Central memory CD8-positive, alpha-beta T cell (primary cell): ENCODE measurements at places on chromosomes 12 and 14.
A peak's percentile ranks its signal among the peaks of the same experiment; 100 is the strongest.

GRCh38 chr14:74960736-74961135, 5.3 kb upstream of the PGF start:
- H3K4me1 ChIP-seq, result no peaks in the 10 kb centered on the region
- peaks cover 29% of the 10 kb centered on the region for H3K27me3 ChIP-seq
- DNase-seq, result no peak
- no peak overlapping the region for H3K27ac ChIP-seq
- H3K36me3 ChIP-seq, result peaks cover 2% of the 10 kb centered on the region
- H3K4me3 ChIP-seq, result no peak overlapping the region

DNA sequence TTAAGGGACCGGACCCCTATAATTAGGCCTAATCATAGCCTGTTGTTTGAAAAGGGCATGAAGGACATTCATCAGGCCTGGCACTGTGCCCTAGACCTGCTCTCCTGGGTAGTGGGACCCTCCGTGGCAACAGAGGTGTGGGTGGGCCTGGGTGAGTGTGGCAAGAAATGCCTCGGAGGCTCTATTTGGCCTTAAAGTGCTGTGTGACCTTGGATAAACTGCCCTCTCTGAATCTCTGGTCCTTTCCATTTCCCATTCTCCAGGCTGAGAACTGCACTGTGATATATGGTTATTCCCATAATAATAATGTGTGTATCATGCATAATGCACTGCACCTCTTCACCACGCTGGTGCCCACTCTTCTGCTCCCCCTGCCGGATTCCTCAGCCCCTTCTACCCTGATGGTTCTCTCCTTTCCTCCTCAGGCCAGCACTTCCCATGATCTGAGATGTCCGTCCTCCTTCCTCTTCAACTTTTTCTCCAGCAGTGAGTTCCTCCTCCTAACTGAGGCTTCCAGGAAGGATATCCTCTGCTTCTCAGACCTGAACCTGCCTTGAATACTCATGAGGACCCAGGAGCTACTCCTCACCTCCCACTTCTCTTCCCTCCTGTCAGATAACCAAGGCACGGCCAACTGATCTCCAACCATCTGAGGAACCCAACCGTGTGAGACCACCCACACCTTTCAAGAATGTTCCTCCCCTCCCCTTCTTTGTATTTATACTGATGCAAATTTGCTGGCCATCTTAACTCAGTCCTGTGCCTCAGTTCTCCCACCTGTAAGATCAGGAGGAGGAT, 111.0 kb upstream of the PZP start:
- DNase-seq, result no peak
- H3K4me3 ChIP-seq, result no peak overlapping the region
- peaks cover 8% of the 10 kb centered on the region for H3K4me1 ChIP-seq
- H3K27ac ChIP-seq, result peak overlapping the region; percentile 20
- no peaks in the 10 kb centered on the region for H3K36me3 ChIP-seq
- no peaks in the 10 kb centered on the region for H3K27me3 ChIP-seq

DNA sequence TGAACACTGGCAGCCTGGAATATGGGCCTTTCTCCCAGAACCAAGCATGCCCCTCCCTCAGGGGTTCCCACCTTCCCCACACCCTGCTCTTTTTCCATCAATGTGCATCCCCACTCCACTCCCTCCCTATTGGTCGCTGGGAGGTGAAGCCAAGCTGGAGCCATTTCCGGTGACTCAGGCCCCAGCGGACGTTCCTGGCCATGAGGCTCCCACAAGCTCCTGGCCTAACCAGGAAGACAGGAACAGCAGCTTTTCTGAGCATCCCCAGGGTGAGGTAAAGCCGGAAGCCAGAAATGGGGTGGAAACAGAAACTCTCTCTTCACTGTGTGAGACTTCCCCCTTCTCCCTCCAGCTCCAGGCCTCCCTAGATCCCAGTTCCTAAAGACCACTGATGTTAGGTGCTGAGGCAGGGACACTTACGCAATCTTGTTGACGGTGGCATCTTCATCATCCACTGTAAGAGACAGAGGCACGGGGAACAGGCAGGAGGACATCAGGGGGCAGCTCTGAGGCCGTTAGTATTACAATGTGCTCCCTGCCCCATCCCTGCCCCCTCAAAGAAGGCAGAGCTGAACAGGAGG, 5.1 kb downstream of the LMBR1L start:
- no peak overlapping the region for H3K27ac ChIP-seq
- H3K27me3 ChIP-seq, result no peaks in the 10 kb centered on the region
- peaks cover 28% of the 10 kb centered on the region for H3K36me3 ChIP-seq
- DNase-seq, result no peak
- H3K4me1 ChIP-seq, result peaks cover 47% of the 10 kb centered on the region

DNA sequence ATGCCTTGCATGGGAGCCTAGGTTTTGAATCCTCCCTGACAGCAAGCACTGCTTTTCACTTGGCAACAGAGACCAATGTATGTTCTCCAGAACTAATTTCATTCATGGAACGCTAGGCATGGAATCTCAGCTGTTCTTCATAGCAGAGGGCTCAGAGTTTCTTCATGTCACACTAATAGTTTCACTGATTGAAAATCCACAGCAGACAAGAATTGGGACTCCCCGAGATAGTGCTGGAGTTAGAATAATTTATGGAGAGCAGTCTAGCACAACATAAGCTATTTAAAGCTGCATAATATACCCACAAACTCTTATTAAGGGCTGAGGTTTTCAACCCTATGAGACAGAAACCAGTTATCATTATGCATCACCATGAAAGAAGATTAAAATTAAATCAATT, 342.5 kb downstream of the TMEM132D start:
- DNase-seq, result no peak
- no peaks in the 10 kb centered on the region for H3K27me3 ChIP-seq
- no peaks in the 10 kb centered on the region for H3K36me3 ChIP-seq
- H3K27ac ChIP-seq, result no peak overlapping the region
- H3K4me3 ChIP-seq, result no peak overlapping the region

DNA sequence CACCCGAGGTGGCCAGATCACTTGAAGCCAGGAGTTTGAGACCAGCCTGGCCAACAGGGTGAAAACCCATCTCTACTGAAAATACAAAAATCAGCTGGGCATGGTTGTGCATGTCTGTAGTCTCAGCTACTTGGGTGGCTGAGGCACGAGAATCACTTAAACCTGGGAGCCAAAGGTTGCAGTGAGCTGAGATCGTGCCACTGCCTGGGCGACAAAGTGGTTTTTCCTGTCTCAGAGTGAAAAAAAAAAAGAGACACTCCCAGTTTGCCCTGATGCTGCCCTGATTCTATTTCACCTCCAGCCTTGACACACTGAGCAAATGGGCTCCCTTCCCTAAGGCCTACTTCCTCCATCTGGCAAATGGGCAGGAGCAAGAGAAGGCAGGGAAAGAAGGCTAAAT, 28.5 kb upstream of the PLEK2 start:
- H3K4me1 ChIP-seq, result no peaks in the 10 kb centered on the region
- H3K27me3 ChIP-seq, result peaks cover 32% of the 10 kb centered on the region
- H3K4me3 ChIP-seq, result no peak overlapping the region
- no peak overlapping the region for H3K27ac ChIP-seq

GRCh38 chr12:1692895-1693610, 2.2 kb downstream of the ADIPOR2 start:
- peaks cover 56% of the 10 kb centered on the region for H3K4me1 ChIP-seq
- no peak for DNase-seq
- no peak overlapping the region for H3K4me3 ChIP-seq
- peak overlapping the region; percentile 98 for H3K27ac ChIP-seq
- H3K27me3 ChIP-seq, result no peaks in the 10 kb centered on the region

GRCh38 chr12:113135178-113136127, at the start of gene RASAL1:
RASAL1 (minus strand) TSS chr12:113135761; CDS start chr12:113135462, 299 bp downstream.
- peak within 1 kb of the TSS; percentile 92 for H3K27ac ChIP-seq
- peaks cover 21% of the 10 kb centered on the region for H3K27me3 ChIP-seq
- peak within 1 kb of the TSS; percentile 77 for H3K4me3 ChIP-seq
- DNase-seq, result peak; percentile 57
- H3K36me3 ChIP-seq, result no peaks in the 10 kb centered on the region
- H3K4me1 ChIP-seq, result peaks cover 13% of the 10 kb centered on the region

GRCh38 chr12:65443038-65443437, 164.6 kb downstream of the MSRB3 start:
- no peaks in the 10 kb centered on the region for H3K4me1 ChIP-seq
- H3K4me3 ChIP-seq, result no peak overlapping the region
- H3K27ac ChIP-seq, result no peak overlapping the region
- DNase-seq, result no peak
- no peaks in the 10 kb centered on the region for H3K36me3 ChIP-seq
- H3K27me3 ChIP-seq, result no peaks in the 10 kb centered on the region

DNA sequence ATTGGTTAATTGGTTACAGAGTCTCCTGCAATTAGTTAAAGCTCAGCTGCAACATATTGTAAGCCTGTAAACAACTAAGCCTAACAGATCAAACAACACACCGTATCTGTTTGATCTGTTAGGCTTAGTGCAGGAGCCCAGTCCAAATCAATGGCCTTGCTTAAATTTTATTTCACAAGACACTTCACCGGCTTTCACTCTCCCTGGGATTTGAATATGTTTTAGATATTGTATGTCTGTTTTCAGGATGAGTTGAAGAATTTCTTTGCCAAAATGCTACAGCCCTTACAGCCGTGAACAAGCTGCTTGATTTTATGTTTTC, 5.5 kb upstream of the RNASE1 start:
- no peak overlapping the region for H3K27ac ChIP-seq
- H3K36me3 ChIP-seq, result no peaks in the 10 kb centered on the region
- H3K27me3 ChIP-seq, result peaks cover 45% of the 10 kb centered on the region
- H3K4me1 ChIP-seq, result no peaks in the 10 kb centered on the region
- H3K4me3 ChIP-seq, result no peak overlapping the region

DNA sequence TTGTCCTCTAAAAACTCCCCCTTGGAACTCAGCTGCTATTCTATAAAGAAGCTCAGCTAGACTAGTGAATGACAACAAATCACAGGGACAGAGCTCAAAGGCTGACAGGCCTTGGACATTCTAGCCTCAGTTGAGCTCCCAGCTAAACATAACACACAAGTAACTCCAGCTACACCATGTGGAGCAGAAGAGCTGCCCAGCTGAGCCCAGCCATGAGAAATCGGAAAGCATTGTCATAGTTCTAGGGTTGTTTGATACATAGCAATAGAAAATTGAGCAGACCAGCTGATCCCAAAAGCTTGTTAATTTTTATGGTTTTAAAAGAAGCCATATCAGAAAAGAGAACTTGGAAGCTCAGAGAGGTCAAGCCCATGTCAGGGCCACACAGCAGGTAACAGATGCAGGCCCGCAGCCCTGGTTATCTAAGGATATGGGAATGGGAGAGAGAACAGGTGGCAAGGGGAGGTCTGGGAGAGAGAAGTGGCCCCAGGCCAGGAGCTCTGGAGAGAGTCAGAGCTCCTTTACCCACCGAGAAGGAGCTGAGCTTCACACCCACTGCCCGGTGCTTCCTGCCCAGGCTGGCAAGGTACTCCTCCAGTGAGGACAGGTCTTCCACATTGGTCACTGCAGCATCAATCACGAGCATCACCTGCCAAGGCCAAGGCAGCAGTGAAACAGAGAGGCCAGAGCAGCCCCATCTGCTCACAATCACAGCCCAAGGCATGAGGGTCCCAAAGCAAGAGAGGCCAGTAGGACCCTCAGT, 2.9 kb downstream of the NGB start:
- no peaks in the 10 kb centered on the region for H3K36me3 ChIP-seq
- no peaks in the 10 kb centered on the region for H3K4me1 ChIP-seq
- no peak overlapping the region for H3K4me3 ChIP-seq

DNA sequence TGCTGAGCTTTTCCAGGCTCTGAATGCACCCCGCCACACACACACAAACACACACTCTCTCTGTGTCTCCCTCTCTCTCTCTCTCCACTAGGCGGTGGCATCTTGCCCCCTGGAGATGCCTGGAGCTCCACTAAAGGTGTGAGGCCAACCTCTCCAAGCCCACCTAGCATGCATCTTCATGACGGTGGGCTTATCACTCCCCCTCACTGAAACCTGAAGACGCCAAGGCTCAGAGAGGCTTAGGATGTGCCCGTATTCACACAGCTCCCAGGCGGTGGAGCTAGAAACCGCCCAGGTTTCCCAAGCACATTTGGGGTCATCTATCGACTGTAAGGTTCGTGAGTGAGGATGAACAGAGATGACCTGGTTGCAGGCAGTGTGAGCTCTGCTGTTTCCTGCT, 42.6 kb upstream of the BCL11B start:
- no peak overlapping the region for H3K4me3 ChIP-seq
- no peak for DNase-seq
- no peaks in the 10 kb centered on the region for H3K36me3 ChIP-seq
- H3K27ac ChIP-seq, result no peak overlapping the region
- H3K4me1 ChIP-seq, result peaks cover 17% of the 10 kb centered on the region
- H3K27me3 ChIP-seq, result no peaks in the 10 kb centered on the region

DNA sequence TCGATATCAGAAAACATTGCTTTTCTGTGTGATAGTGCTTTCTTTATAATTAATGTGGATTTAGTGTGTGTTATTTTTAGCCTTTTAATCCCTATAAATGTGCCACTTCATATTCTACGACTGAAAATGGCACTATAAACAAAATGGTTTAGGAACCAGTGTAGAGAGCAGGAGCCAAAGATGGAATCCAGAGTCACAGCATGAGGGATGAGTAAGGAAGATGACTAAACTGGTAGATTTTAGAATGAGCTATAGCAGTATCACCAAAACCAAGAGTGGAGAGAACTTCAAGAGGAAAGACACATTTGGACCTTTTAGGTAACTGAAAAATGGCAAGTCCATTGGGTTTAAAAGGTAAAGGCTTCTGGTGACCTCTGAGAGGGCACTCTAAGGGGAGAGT, 887.2 kb downstream of the NRXN3 start:
- H3K27me3 ChIP-seq, result no peaks in the 10 kb centered on the region
- no peaks in the 10 kb centered on the region for H3K4me1 ChIP-seq
- no peak overlapping the region for H3K27ac ChIP-seq
- no peaks in the 10 kb centered on the region for H3K36me3 ChIP-seq
- H3K4me3 ChIP-seq, result no peak overlapping the region

GRCh38 chr12:6383572-6384498, at the start of gene LTBR:
LTBR (plus strand) TSS chr12:6384162; CDS start chr12:6384359, 197 bp downstream.
- no peaks in the 10 kb centered on the region for H3K36me3 ChIP-seq
- H3K27ac ChIP-seq, result peak within 1 kb of the TSS; percentile 22
- H3K4me3 ChIP-seq, result no peak within 1 kb of the TSS
- peaks cover 65% of the 10 kb centered on the region for H3K27me3 ChIP-seq
- DNase-seq, result no peak

DNA sequence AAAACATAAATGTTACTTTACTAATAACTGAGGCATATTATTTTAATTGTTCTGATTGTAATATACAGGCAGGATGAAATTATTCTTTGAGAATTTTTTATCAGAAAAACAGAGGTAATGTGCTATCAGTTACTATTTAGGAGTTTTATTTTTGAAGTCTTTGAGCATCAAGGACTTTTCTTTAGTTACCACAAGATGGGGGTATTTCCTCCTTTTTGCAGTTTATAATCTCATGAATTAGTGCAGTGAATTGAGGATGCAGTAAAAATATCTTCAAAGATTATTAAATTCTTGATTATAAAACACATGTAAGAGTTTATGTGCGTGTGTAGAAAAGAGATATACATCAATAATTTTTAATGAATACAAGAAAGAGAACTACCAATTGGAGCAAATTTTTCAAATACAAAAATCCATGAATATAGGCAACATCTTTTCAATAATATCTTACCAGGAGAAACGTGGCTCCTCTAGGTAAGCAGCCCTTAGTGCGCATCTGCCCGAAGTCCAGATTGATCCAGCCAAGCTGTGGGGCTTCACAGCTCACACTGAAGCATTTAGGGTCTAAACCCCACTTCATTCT, 71.6 kb downstream of the ERGIC2 start:
- H3K36me3 ChIP-seq, result peaks cover 5% of the 10 kb centered on the region
- no peaks in the 10 kb centered on the region for H3K27me3 ChIP-seq
- H3K27ac ChIP-seq, result no peak overlapping the region
- H3K4me1 ChIP-seq, result no peaks in the 10 kb centered on the region
- H3K4me3 ChIP-seq, result no peak overlapping the region
- DNase-seq, result no peak
